ENCODE measurements at places on chromosomes 11 and 22. TPM values are rescaled to one million over a fixed set of nuclear protein-coding genes. Genes with fewer than 3 reads are reported as not detected.

The F2 gene
- under 0.01 TPM for total RNA-seq

The CACNA1I gene
- under 0.01 TPM for total RNA-seq

The TPBGL gene
- total RNA-seq: under 0.01 TPM

The KCNE3 gene
- total RNA-seq: 8.1 TPM

The SESN3 gene
- total RNA-seq: 23.4 TPM

The NEU3 gene
- 39.0 TPM for total RNA-seq

The CALCA gene
- not detected for total RNA-seq

The CCDC87 gene
- 0.27 TPM for total RNA-seq

The ENTHD1 gene
- total RNA-seq: not detected

The SYCE3 gene
- total RNA-seq: 0.54 TPM

The GUCY1A2 gene
- under 0.01 TPM for total RNA-seq

The CYP2D6 gene
- 0.27 TPM for total RNA-seq

The MAP6 gene
- total RNA-seq: under 0.01 TPM

The DCHS1 gene
- 22.4 TPM for total RNA-seq

The TMPRSS4 gene
- not detected for total RNA-seq

The IGSF9B gene
- total RNA-seq: 0.81 TPM

The SCGB2A2 gene
- total RNA-seq: not detected

The MCAM gene
- total RNA-seq: 1.3 TPM

The ELFN2 gene
- under 0.01 TPM for total RNA-seq

The ABCG4 gene
- total RNA-seq: under 0.01 TPM

The CARD18 gene
- not detected for total RNA-seq

The GSTT2 gene
- total RNA-seq: not detected

The PHOX2A gene
- not detected for total RNA-seq

The DCUN1D5 gene
- total RNA-seq: 25.6 TPM

The SLC22A9 gene
- total RNA-seq: not detected

The MPEG1 gene
- total RNA-seq: 1.9 TPM

The RAB1B gene
- 103 TPM for total RNA-seq

The LGR4 gene
- total RNA-seq: 2.7 TPM

The PATE4 gene
- total RNA-seq: not detected

The ARHGAP20 gene
- 0.27 TPM for total RNA-seq

The ANGPTL5 gene
- not detected for total RNA-seq

The CD3E gene
- 0.54 TPM for total RNA-seq

The TESMIN gene
- 19.1 TPM for total RNA-seq

The KREMEN1 gene
- total RNA-seq: 0.54 TPM

The CYB5R2 gene
- not detected for total RNA-seq

The MLC1 gene
- 139 TPM for total RNA-seq

The RPS3 gene
- 6,603 TPM for total RNA-seq

The TH gene
- under 0.01 TPM for total RNA-seq

The PEX26 gene
- total RNA-seq: 21.3 TPM

The EP300 gene
- total RNA-seq: 119 TPM
